ENCODE measurements at places on chromosomes 2 and 18. TPM values are rescaled to one million over a fixed set of nuclear protein-coding genes. Genes with fewer than 3 reads are reported as not detected.

ATG4B gene
- 49.1 TPM for total RNA-seq

SERPINB2 gene
- 0.05 TPM for total RNA-seq

ERFE gene
- 7.6 TPM for total RNA-seq

PKDCC gene
- 21.7 TPM for total RNA-seq

All from A549 treated with AZD2906 at 1 μM for 4 hours (cell line).